ENCODE measurements at places on chromosomes 12 and 14.
A peak's percentile ranks its signal among the peaks of the same experiment; 100 is the strongest.

DNA sequence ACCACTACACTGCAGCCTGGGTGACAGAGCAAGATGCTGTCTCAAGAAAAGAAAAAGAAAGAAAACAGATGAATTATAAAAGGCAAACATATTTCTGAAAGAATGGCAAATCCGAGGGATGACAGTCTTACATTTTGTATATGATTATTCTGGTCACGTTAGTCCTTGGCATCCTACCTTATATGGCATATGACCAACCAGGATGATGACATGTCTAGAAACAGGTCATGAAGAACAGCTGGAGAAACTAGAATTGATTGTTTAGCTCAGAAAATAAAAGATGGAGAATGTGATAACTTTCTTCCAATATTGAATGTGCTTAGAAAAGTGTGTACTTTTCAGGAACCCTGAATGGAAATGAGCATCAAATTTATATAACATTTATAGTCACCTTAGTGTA is 19.2 kb downstream of the SLC2A14 start:
- DNase-seq, result no peak

GRCh38 chr12:47244835-47245234 is 165.1 kb upstream of the AMIGO2 start:
- DNase-seq, result no peak

GRCh38 chr12:13436696-13437391 is 240.3 kb downstream of the EMP1 start:
- peak; percentile 80 for DNase-seq

- no peak for DNase-seq
These were observed 371 bp downstream of the CHD8 start for GRCh38 chr14:21455592-21455911.

- DNase-seq, result peak; percentile 72
These were observed 1264.0 kb downstream of the TMEM121 start for GRCh38 chr14:106790189-106791036.

- DNase-seq, result peak; percentile 62
These were observed 14.0 kb upstream of the TBPL2 start for GRCh38 chr14:55454264-55455002.

DNA sequence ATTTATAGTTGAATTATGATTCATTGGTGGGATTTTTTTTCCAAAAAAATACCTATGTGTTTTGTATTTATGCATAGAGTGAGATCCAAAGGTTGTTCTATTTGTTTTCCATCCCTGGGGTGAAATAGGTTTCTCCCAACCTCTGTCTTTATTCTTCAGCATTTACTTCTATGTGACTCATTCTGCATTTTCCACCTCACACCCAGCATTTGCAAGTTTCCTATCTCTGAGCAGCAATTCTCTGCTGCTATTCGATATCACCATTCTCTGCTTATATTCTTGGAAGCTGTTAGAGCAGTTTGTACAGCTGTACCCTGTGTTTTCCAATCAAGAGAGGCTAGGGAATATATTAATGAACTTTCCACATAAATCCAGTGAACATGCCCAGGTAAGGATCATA is 538.9 kb downstream of the SNAPC1 start:
- no peak for DNase-seq

Data from NB4 (cell line).